Memory B cell (primary cell): ENCODE measurements at places on chromosomes 5 and 9.

- H3K4me1 ChIP-seq: no peaks in the 10 kb centered on the region
- no peaks in the 10 kb centered on the region for H3K27me3 ChIP-seq
Measured at GRCh38 chr9:23669776-23670175, 156.3 kb downstream of the ELAVL2 start.

DNA sequence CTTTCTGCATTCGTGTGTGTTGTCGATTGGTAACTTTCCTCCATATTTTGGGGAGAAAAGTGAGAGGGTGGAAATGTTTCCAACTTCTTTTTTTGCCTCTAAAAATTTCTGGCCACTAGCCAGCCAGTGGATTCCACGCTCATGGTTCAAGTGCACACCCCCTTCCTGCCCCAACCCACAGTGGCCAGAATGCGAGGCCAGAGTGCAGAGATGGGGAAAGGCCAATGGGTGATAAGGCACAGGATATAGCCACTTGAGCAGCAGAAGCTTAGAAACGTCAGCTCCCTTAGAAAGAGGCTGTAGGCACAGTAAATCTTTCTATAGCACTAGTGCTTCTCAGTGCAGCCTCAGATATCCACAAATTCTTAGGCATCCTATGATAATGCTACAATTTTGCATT, 75.8 kb upstream of the ADRB2 start:
- H3K27ac ChIP-seq: no peak overlapping the region
- H3K4me1 ChIP-seq: peaks cover 11% of the 10 kb centered on the region
- no peak overlapping the region for H3K4me3 ChIP-seq
- no peak for DNase-seq
- H3K36me3 ChIP-seq: peaks cover 2% of the 10 kb centered on the region
- H3K27me3 ChIP-seq: no peaks in the 10 kb centered on the region

DNA sequence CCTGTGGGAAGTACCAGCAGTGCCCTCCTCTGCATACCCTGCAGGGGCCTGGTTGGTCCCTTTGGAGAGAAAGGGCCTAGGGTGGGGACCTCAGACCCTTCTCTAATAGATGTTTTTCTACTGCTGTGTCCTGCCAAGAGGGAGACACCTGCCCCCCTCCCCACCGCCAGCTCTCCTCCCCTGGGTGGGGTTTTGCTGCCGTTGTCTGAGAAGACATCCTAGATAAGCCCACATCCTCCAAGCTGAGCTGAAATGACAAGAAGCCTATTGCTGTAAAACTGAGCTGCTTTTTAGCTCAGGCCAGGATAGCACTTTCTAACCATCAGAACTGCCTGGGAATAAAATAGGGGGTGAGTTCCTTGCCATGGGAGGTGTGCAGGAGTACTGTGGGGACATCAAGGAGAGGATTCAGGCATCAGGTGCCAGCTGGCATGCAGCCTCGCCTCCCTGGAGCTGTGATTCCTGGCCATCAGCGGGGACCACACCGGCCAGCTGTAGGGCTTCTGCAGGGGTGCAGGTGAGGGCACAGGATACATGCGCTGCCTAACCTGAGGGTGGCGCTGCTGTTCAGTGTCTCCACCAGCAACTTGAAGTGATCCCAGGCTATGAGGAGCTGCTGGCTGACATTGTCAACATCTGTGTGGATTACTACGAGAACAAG, 37.9 kb downstream of the CYFIP2 start:
- no peak overlapping the region for H3K4me3 ChIP-seq
- peaks cover 40% of the 10 kb centered on the region for H3K36me3 ChIP-seq
- DNase-seq: no peak
- H3K4me1 ChIP-seq: peaks cover 24% of the 10 kb centered on the region

DNA sequence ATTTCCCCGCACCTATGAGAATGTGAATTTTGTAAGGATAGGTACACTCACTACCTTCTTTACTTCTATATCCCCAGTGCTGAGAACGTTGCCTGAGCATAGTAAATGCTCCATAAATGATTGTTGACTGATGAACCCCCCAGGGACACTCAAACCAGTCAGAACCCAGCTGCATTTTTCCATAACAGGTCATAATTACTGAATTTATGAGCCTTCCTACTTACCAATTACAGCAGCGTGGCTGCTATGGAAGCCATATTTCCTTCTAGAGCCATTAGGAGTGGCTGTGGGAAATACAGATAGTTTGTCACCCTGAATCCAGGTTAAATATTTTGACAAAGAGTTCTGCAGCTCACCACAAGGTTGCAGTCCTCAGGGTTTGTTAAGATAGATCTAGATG, 135.0 kb downstream of the TAF11L14 start:
- H3K27me3 ChIP-seq: peaks cover 2% of the 10 kb centered on the region
- H3K36me3 ChIP-seq: peaks cover 2% of the 10 kb centered on the region
- no peak for DNase-seq
- no peak overlapping the region for H3K4me3 ChIP-seq

DNA sequence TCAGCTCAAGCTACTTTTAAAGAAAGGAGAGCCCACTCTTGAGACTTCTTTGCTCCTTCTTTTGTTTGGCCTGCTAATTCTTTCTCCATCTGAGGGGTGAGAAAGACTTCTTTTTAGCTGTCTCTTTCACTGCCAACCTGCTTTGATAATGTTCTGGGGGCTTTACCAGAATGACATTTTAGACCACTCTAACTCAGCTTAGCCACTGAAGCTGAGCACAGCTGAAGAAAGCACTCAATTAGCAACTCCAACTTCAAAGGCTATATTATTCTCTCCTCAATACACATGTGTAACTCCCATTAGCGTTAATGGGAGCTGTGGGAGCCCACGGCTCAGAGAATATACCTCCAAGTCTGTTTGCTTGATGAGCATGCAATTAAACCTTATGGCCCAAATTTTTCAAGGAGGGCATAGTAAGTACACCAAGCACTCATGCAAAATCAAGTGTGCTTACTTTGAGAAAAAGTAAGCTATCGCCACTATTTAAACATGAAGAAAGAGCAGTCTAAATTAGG, 815.4 kb upstream of the DMAC1 start:
- DNase-seq: no peak
- H3K4me3 ChIP-seq: no peak overlapping the region
- no peaks in the 10 kb centered on the region for H3K27me3 ChIP-seq
- H3K36me3 ChIP-seq: no peaks in the 10 kb centered on the region
- no peak overlapping the region for H3K27ac ChIP-seq

- no peak for DNase-seq
- no peak overlapping the region for H3K4me3 ChIP-seq
- no peak overlapping the region for H3K27ac ChIP-seq
- peaks cover 6% of the 10 kb centered on the region for H3K27me3 ChIP-seq
- no peaks in the 10 kb centered on the region for H3K4me1 ChIP-seq
Measured at GRCh38 chr5:128681764-128682592, 143.9 kb upstream of the FBN2 start.

GRCh38 chr5:116076496-116076895, 8.3 kb upstream of the COMMD10 start:
- DNase-seq: peak; percentile 27
- peaks cover 25% of the 10 kb centered on the region for H3K4me1 ChIP-seq
- no peaks in the 10 kb centered on the region for H3K27me3 ChIP-seq
- peaks cover 2% of the 10 kb centered on the region for H3K36me3 ChIP-seq

DNA sequence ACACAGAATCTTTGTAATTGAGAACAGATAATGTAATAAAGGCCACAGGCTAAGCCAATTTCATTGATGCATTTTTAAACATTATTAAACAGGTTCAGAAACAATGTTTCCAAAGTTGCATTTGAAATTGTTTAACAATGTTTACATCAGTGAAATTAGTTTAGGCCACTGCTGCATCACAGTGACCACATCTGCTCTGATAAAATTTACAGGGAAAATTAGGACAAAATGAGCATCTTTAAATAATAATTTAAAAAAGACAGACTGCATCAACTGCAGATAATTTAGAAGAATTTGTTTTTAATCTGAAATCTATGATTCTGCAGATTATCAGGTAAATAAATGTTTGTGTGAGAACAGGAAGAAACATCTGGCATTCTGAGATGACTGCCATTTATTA, 420.4 kb downstream of the BNC2 start:
- no peak overlapping the region for H3K4me3 ChIP-seq
- H3K27ac ChIP-seq: no peak overlapping the region
- no peaks in the 10 kb centered on the region for H3K27me3 ChIP-seq
- H3K36me3 ChIP-seq: no peaks in the 10 kb centered on the region
- DNase-seq: no peak

DNA sequence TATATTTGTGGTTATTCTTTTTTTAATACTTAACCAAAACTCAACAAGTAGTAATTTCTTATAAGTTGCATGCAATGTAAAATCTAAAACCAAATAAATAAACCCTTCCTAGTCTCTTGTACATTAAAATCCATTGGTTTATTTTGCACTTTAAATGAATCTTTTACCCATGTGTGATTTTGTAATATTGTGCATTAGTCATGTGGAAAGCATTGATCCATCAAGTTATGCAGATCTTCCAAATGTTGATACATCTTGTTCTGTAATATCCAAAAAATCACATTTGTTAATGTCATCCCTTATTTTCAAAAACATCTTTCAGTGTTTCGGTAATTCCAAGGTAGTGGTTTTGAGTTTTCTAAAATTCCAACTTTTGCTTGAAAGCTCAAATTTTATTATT, 63.3 kb downstream of the CWC27 start:
- no peaks in the 10 kb centered on the region for H3K4me1 ChIP-seq
- no peak for DNase-seq
- H3K4me3 ChIP-seq: no peak overlapping the region
- peaks cover 16% of the 10 kb centered on the region for H3K36me3 ChIP-seq

- no peak overlapping the region for H3K4me3 ChIP-seq
- DNase-seq: no peak
- H3K36me3 ChIP-seq: peaks cover 48% of the 10 kb centered on the region
Measured at GRCh38 chr9:128995791-128996190, 32.3 kb downstream of the SH3GLB2 start.

DNA sequence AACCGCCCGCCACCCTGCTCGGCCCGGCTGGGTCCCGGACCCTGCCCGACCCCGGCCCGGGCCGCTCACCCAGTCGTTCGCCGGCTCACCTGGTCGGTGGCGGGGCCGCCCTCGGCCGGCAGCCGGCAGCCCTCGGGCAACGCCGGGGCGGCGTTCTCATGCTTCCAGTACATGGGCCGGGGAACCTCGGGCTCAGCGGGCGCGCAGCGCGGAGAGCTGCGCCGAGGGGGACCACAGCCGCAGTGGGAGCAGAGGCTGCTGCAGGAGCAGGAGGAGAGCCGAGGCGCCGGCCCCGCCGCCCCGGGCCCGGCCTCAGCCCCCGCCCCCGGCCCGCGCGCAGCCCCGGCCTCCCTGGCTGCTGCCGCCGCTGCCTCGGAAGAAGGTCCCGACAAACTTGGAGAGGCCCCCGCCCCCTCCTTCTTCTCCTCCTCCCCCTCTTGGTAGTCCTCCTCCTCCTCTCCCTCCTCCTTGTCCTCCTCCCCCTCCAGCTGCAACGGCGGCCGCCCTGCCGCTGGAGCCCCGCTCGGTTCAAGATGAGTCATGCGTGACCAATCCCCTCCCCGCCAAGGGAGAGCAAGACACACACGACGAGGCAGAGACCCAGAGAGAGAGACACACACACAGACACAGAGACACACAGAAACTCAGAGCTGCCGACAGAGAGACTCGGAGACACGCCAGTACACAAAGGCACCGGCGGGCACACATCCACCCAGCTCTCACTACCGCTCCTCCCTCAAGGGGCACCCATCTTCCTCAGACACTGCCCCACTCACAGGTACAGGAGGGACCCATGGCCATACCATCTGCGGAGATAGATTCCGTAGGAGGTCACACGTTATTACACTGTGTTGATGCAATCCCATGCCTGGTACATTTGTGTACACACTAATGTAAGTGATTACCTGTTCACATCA, at the start of gene LHX6:
LHX6 (minus strand) TSS at position 390 of the 917 bp plus-strand sequence; CDS start at position 173, 217 bp downstream.
- H3K27ac ChIP-seq: no peak within 1 kb of the TSS
- peak within 1 kb of the TSS; percentile 77 for H3K4me3 ChIP-seq

DNA sequence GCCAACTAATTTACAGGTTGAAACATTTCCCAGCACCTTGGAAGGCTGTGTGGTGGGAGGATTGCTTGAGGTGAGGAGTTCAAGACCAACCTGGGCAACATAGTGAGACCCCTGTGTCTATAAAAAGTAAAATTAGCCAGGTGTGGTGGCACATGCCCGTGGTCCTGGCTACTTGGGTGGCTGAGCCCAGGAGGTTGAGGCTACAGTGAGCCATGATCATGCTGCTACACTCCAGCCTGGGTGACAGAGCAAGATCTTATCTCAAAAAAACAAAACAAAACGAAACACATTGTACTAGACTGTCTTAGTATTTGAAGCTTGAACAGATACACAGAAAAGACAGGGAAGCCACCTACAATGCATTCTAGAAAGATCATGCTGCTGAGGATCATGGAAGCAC, 2.8 kb upstream of the HSDL2 start:
- no peaks in the 10 kb centered on the region for H3K27me3 ChIP-seq
- no peak for DNase-seq
- H3K4me1 ChIP-seq: peaks cover 38% of the 10 kb centered on the region
- no peak overlapping the region for H3K27ac ChIP-seq

DNA sequence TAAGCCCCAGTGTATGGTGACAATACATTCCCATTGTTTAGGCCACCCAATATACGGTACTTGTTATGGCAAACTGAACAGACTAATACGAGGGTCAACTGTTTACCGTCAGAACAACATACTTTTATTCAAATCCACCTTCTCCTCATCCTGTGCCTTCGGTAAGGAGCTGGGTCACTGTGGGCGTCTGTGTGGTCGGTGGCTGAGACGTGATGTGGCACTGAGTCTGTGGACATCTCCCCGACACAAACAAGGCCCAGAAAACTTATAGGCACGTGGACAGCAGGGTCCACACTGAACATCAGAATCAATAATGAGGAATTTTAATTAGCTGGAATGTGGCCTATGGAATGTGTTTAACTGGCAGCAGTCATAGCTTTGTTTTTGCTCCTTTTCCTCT, 154.3 kb upstream of the IRX2 start:
- no peaks in the 10 kb centered on the region for H3K27me3 ChIP-seq
- H3K4me1 ChIP-seq: no peaks in the 10 kb centered on the region
- DNase-seq: no peak
- no peaks in the 10 kb centered on the region for H3K36me3 ChIP-seq
- no peak overlapping the region for H3K4me3 ChIP-seq
- no peak overlapping the region for H3K27ac ChIP-seq

DNA sequence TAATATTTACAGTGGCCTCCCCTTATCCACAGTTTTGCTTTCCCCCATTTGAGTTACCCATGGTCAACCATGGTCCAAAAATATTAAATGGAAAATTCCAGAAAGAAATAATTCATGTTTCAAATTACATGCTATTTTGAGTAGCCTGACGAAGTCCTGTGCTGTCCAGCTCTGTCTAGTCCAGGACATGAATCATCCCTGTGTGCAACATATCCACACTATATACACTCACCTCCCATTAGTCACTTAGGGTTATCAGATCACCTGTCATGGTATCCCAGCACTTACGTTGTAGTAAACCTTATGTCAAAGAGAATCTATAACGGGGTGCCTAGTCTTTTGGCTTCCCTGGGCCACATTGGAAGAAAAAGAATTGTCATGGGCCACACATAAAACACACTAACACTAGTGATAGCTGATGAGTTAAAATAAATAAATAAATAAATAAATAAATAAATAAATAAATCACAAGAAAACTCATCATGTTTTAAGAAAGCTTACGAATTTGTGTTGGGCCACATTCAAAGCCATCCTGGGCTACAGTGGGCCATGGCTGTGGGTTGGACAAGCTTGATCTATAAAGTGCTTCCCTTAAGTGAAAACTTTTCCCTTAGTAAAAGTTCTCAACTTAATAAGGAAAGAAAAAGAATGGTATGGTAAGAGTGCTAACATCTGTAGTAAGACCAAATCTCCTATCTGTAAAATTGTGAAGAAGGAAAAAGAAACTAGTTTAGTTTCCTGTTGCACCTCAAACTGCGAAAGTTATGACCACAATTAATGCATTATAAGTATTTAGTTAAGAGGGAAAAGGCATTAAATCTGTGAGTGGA, 15.9 kb upstream of the OMD start:
- no peaks in the 10 kb centered on the region for H3K4me1 ChIP-seq
- DNase-seq: no peak
- H3K4me3 ChIP-seq: no peak overlapping the region
- no peaks in the 10 kb centered on the region for H3K27me3 ChIP-seq
- H3K36me3 ChIP-seq: no peaks in the 10 kb centered on the region
- no peak overlapping the region for H3K27ac ChIP-seq
